ENCODE measurements at places on chromosomes 7 and 10.

DNA sequence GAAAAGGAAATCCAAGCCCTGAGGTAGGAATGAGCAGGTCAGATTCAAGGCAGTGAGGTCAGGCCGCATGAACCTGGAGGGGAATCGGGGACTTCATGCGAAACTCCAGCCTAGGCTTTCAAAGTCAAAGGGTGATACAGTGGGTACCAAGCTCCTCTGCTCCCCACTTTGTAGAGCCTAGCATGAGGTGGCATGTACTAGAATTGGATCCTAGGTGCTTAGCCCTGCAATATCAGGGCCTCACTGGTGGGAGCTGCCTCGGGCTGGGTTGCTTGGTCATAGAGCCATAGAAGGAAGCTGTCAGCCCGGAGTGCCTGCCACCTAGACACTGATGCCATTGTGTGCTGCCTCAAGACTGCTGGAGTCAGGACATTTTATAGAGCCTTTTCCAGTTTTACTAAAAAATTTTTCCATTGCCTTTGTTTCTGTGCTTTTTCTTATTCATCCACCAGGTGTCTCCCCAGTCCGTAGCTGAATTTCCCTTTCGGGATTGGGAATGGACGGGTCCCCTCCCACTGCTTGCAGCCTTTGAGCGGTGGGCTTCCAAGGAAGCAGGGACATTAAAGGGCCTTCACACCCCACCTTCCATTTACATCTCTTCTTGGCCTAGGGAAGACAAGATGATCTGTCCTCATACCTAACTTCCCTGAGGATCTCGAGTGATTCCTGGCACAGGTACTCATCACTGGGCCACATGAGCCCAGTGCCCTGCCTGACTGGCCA lies 5.5 kb upstream of the LZTS2 start:
- no peak for DNase-seq

- DNase-seq = no peak
Measured at GRCh38 chr10:98272656-98273055, 4.7 kb upstream of the LOXL4 start.

DNA sequence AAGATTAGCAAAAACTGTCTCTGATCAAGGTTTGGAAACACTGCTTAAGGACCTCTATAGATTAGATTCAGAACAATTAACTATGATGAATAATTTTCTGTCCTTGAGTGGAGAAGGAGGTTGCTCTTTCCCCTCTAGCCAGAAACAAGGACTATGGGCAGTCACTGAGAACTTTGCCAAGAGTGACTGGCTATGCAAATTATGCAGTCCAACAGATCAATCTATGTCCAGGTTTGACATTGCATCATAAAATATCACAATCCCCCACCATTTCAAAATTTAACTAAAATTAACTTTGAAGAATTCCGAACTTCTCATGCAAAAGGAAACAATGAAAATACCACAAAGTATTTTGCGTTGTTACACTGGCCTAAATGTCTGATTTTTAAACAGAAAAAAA lies 50.6 kb downstream of the TSPAN12 start:
- no peak for DNase-seq

DNA sequence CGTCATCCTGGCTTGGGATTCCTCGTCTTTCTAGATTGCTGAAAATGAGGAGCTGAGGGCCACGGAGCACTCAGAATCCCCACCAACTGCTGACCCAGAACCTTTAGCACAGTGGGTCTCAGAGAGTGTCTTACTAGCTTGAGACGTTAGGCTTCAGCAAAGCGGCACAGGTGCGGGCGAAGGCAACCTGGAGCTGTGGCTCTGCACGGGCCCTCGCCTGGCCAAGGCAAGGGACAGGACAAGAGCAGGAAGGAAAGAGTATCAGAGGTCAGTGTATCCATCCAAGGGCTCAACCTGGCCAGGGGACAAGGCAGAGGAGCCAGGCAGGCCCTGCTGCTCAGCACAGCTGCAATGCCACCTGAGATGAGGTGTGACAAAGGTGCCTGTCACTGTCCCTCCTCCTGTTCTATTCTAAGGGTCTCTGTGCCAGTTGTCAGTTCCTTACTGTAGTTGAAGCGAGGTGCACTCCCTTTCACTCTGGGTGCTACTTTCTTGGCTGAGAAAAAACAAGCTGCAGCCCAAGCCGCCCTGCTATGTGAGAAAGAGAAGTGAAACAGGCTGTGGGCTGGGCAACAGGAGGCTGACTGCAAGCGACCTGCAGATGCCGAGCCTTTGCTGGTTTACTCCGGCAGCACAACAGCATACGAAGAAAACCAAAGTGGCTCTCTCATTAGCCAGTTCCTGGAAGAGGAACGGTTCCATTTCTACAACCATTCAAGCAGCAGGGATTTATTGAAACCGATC lies 33.3 kb upstream of the KDM7A start:
- no peak for DNase-seq

GRCh38 chr7:157047148-157047547 lies 36.7 kb upstream of the MNX1 start:
- no peak for DNase-seq

GRCh38 chr10:58826694-58827093 lies 314.0 kb downstream of the BICC1 start:
- DNase-seq = no peak

DNA sequence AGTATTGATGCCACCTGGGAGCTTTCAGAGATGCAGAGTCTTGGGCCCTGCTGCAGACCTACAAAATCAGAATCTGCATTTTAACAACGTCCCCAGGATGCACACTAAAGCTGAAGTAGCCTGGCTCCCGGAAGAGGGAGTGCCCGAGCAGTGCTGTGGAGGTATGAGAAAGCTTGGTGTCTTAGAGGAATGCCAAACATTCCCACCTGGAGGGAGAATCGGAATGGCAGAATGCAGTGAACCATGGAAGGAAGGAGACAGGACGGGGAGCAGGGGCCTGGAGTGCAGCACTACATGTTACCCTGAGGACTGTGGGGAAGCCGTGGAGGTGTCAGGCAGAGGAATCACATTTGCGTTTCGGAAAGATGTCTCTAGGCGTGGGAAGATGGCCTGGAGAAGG lies 90.9 kb downstream of the AOAH start:
- DNase-seq = no peak

GRCh38 chr10:78889536-78890063 lies 179.2 kb upstream of the ZMIZ1 start:
- no peak for DNase-seq

GRCh38 chr7:32116436-32116835 lies 46.2 kb upstream of the PDE1C start:
- DNase-seq = no peak

- no peak for DNase-seq
Measured at GRCh38 chr10:84089162-84089561, 50.1 kb upstream of the GHITM start.

- no peak for DNase-seq
Measured at GRCh38 chr10:31460242-31460641, 141.2 kb downstream of the ZEB1 start.

- no peak for DNase-seq
Measured at GRCh38 chr7:146492017-146492416, 375.4 kb downstream of the CNTNAP2 start.

- DNase-seq = no peak
Measured at GRCh38 chr10:8023851-8024250, 30.6 kb upstream of the GATA3 start.

- DNase-seq = peak; percentile 20
Measured at GRCh38 chr7:129225206-129225930, 538 bp downstream of the AHCYL2 start.

DNA sequence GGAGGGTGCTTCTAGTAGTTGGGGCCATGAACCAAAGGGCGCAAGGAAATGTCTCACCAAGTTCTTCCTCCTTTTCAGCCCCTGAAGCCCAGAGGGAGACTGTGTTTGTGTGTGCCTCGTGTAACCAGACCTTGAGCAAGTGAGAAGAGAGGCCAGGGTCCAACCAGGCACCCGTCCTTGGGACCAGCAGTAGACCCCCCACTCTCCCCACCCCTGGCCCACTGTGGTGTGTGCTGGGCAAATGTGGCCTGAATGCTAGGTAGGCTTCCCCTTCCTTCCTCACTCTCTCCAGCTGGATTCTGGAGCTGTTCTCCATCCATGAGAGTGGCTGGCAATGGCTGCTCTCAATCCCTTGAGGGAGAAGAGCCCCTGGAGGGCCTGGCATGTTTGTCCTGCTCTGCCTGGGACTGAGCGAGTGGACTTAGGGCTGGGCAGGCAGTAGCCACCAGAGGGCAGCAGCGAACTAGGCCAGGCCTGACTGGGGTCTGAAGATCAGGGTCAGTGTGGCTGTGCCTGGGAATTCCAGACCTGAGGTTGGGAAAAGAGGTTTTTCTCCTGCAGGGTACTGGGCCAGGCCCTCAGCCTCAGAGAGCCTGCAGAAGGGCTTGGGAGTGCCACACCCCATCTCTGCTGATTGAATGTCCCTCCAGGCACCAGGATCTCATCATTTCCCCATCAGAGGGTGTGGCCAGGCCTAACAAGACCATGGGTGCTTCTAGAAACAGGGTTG lies 12.5 kb downstream of the SFRP5 start:
- DNase-seq = peak; percentile 79

GRCh38 chr10:96639899-96640298 lies 53.1 kb upstream of the TM9SF3 start:
- DNase-seq = no peak

DNA sequence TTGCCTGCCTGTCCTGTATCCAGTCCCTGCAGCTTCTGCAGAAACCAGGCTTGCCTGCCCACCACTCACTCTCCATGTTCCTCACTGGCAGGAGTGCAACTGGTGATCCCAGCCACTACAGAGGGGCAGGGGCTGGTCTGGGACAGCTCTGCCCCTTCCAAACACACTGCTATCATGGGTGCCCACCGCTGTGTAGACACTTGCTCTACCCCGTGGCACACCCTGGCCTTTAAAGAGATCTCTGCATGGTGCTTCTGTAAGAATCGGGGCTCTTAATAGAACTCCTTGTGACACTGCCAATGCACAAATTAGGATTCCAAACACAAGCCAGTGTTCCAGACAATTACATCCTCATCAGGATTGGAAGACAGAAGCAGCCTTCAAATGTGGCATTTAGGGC lies 41.7 kb downstream of the C10orf90 start:
- DNase-seq = no peak

DNA sequence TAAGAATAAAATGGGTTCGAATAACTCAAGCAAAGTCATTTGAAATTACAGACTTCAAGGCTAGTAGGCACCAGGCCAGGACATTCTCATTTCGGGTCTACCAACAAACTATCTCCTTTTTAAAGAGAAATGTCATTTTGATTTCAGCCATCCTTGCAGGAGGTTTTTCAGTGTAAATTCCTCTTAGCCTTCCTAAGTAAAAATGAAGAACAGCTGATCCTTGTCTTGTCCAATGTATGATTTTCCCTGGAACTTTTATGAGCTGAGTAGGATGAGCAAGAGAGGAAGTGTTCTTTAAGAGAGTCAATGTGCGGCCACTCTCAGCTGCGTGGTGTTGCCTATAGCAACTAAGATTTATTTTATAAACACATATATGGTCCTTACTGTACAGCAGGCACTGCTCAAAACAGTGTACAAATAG lies 110.1 kb downstream of the PLCE1 start:
- no peak for DNase-seq

DNA sequence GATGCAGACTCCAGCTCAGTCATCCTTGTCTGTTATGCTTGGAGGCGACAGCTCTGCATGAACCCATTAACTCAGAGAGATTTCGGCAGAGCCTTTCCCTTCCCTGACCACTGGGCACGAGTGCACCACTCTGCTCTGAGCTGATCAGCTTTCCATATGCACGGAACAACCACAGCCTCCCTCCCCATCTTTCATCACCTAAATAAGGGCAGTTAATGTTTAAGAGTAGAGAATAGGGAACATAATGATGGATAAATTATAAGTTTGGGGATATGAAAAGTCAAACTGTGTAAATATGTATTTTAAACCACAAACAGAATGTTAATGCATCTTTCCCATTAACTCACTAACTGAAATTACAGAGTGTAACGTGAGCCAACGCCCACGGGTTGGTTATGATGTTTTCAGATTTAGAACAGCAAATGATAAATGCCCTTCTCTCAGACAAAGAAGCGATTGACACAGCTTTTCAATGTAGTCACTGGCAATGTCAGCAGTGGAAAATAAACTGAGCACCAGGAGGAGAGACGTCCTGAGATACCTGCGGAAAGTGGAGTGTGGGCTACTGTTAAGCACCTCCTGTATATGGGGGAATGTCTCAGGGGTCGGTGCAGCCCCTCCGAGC lies 658.2 kb downstream of the LRMDA start:
- DNase-seq = no peak

GRCh38 chr7:94643771-94644545 lies 12.0 kb downstream of the SGCE start:
- DNase-seq = no peak

DNA sequence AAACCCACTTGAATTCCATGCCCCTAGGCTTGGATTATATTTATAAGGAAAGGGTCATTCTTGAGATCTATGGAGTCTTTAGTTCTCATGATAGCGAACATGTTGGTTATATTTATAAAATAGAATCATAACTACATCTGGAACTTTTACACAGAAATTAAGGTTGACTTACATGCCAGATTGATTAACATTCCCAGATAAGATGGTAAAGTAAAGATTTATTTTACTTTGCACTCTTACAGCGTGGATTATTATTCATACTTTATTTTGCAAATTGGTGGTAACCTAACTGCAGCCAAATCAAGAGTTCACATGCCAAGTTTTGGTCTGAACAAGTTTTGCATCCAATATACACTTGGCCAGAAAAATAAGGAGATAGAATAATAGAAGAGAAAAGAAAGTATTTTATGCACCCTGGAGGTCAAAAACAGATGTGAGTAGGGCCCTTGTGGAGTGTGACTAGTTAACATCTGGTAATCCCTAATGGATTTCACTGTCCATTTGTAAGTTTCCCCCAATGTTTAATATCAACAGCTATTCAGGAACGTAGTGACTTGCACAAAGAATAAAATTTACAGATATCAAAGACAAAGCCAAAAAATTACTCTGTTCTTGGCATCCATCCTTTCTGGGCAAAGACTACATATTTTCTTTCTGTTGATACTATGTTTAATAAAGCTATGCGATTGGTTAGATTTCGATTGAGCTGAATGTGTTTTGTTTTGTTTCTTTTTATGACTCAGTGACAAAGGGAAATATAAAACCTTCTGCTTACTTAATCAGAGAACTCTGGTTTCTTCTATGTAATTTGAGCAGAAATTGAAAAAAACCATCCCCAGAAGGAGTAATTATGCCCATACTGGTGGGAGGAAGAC lies 10.1 kb upstream of the TMEM26 start:
- DNase-seq = no peak

GRCh38 chr7:82455295-82455694 lies 11.7 kb upstream of the CACNA2D1 start:
- DNase-seq = no peak

- DNase-seq = no peak
Measured at GRCh38 chr10:102407425-102408130, 11.0 kb downstream of the PSD start.

DNA sequence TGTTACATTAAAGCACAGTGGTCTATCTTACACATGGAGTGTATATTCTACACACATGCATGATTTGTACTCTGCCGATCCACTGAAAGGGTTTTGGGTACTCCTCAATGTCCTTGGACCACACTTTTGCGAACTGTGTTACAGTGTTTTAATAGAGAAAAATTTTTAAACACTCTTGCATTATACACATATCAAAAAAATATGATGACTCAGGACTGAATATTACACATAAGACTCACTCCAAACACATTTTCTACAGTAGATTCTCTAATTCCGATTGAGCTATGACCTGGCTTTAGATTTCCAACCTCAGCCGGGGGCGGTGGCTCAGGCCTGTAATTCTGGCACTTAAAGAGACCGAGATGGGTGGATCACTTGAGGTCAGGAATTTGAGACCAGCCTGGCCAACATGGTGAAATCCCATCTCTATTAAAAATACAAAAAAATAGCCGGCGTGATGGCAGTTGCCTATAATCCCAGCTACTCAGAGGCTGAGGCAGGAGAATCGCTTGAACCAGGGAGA lies 222.4 kb downstream of the CACNA2D1 start:
- DNase-seq = no peak

All from HepG2 (cell line).